ENCODE measurements at places on chromosomes 12 and 14. TPM values are rescaled to one million over a fixed set of nuclear protein-coding genes. Genes with fewer than 3 reads are reported as not detected.

Gene ENDOU
- 0.14 TPM for total RNA-seq

Gene PLEKHD1
- total RNA-seq = 0.09 TPM

Gene MUCL1
- 1.2 TPM for total RNA-seq

Gene CPNE6
- 0.05 TPM for total RNA-seq

GRCh38 chr14:74882103-74882920 lies 596 bp downstream of the DLST start:
- H3K27ac ChIP-seq = peak overlapping the region; percentile 98
- no peak for DNase-seq
- peaks cover 21% of the 10 kb centered on the region for H3K36me3 ChIP-seq
- peak overlapping the region; percentile 100 for H3K4me3 ChIP-seq
- H3K4me1 ChIP-seq = peaks cover 21% of the 10 kb centered on the region

GRCh38 chr12:132588821-132589669 lies 21.3 kb downstream of the LRCOL1 start:
- no peak for DNase-seq
- peaks cover 6% of the 10 kb centered on the region for H3K4me1 ChIP-seq
- H3K4me3 ChIP-seq = no peak overlapping the region
- no peak overlapping the region for H3K27ac ChIP-seq
- peaks cover 7% of the 10 kb centered on the region for H3K36me3 ChIP-seq
- H3K27me3 ChIP-seq = peaks cover 28% of the 10 kb centered on the region

GRCh38 chr14:63551332-63551731 lies 8.2 kb upstream of the PPP2R5E start:
- H3K4me1 ChIP-seq = no peaks in the 10 kb centered on the region
- H3K27me3 ChIP-seq = no peaks in the 10 kb centered on the region
- H3K27ac ChIP-seq = no peak overlapping the region
- no peak overlapping the region for H3K4me3 ChIP-seq
- no peaks in the 10 kb centered on the region for H3K36me3 ChIP-seq

- peaks cover 33% of the 10 kb centered on the region for H3K36me3 ChIP-seq
- no peaks in the 10 kb centered on the region for H3K27me3 ChIP-seq
- DNase-seq = no peak
- H3K4me3 ChIP-seq = no peak overlapping the region
- no peaks in the 10 kb centered on the region for H3K4me1 ChIP-seq
These were observed 26.8 kb downstream of the RFLNA start for GRCh38 chr12:124321556-124322270.

DNA sequence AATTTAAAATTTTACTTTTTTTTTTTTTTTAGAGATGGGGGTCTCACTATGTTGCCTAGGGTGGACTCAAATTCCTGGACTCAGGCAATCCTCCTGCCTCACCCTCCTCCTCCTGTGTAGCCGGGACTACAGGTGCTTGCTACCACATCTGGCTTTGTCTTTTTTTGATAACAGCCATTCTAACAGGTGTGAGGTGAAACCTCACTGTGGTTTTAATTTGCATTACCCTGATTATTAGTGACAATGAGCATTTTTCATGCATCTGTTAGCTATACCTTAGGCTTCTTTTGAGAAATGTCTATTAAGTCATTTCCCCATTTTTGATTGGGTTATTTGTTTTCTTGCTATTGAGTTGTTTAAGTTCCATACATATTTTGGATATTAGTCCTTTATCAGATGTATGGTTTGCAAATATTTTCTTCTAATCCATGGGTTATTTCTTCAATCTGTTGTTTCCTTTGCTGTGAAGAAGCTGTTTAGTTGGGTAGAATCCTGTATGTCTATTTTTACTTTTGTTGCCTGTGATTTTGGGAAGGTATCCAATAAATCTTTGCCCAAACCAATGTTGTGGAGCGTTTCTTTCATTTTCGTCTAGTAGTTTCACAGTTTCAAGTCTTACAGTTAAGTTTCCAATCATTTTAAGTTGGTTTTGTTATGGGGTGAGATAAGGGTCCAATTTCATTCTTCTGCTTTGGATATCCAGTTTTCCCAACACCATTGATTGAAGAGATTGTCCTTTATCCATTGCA lies 86.1 kb downstream of the MYF5 start:
- H3K27ac ChIP-seq = no peak overlapping the region
- no peaks in the 10 kb centered on the region for H3K36me3 ChIP-seq
- H3K4me3 ChIP-seq = no peak overlapping the region
- H3K4me1 ChIP-seq = no peaks in the 10 kb centered on the region
- DNase-seq = no peak
- no peaks in the 10 kb centered on the region for H3K27me3 ChIP-seq

GRCh38 chr14:62364800-62365280 lies 602.6 kb downstream of the SNAPC1 start:
- H3K4me3 ChIP-seq = no peak overlapping the region
- H3K27me3 ChIP-seq = no peaks in the 10 kb centered on the region
- no peak for DNase-seq
- H3K27ac ChIP-seq = no peak overlapping the region
